ENCODE measurements at places on chromosomes 6 and 20.

GRCh38 chr6:42449917-42450476 is 1.7 kb downstream of the TRERF1 start:
- no peak for DNase-seq

DNA sequence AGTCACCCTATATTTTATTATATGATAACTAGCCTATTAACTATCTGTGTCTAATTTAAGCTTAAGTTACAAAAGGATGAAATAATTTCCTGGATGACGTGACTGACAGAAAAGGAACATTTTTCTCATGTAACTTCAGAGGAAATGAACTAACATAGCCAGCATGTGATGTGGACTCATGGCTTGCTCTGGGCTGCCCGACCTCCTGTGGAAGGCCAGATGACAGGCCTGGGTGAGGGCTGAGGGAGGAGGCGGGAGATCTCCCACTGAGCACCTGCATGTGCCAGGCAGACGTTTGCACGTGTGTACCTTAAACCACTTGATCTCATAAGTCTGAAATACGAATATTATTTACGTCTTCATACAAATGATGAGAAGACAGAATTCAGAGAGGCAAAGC is 321.1 kb downstream of the SYNE1 start:
- DNase-seq, result no peak

- DNase-seq, result no peak
Measured at GRCh38 chr20:18742841-18743240, 70.7 kb upstream of the SCP2D1 start.

- DNase-seq, result peak; percentile 3
Measured at GRCh38 chr6:61886608-61887259, 399.3 kb downstream of the KHDRBS2 start.

- no peak for DNase-seq
Measured at GRCh38 chr6:164612751-164613150, 696.7 kb downstream of the C6orf118 start.

DNA sequence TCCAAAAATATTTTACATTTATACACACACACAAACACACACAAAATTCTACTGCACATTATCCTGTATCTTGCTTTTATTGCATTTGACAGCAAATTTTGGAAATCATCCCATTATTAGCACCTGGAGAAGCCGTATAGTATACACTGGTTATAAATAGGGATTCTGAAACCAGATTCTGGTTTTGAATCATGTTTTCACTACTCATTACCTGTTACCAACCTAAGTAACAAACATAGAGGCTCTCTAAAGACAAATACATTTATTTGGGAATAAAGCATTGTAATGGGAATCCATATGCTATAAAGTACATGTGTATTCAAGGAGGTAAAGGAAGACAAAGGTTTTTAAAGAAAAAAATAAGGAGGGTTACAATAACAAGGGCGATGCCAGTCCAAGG is 106.8 kb downstream of the OR2B2 start:
- no peak for DNase-seq
